ENCODE measurements at places on chromosomes 6 and 20.

DNA sequence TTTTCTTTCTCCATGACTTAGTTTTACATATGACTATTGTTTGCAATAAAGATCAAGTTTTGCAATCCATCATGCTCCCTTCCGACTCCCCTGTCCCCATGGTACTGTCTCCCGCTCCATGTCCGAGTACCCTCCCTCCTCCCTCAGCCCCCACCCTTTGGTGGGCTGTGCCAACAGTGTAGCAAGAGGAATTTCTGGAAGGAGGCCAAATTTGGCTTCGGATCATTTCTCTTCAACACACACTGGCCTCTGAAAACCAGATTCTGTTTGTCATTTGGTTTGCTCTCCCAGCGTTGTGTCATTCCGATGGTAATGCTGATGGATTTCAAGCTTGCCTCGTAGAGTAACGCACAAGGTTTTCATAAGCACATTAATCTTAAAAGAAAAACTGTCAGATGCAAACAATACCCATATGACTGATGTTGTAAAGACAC lies 22.9 kb upstream of the PAX1 start:
- no peak for DNase-seq

- DNase-seq = no peak
These were observed 78.8 kb downstream of the PTCHD4 start for GRCh38 chr6:48032151-48032550.

GRCh38 chr20:47275548-47275947 lies 81.0 kb downstream of the ZMYND8 start:
- DNase-seq = no peak

DNA sequence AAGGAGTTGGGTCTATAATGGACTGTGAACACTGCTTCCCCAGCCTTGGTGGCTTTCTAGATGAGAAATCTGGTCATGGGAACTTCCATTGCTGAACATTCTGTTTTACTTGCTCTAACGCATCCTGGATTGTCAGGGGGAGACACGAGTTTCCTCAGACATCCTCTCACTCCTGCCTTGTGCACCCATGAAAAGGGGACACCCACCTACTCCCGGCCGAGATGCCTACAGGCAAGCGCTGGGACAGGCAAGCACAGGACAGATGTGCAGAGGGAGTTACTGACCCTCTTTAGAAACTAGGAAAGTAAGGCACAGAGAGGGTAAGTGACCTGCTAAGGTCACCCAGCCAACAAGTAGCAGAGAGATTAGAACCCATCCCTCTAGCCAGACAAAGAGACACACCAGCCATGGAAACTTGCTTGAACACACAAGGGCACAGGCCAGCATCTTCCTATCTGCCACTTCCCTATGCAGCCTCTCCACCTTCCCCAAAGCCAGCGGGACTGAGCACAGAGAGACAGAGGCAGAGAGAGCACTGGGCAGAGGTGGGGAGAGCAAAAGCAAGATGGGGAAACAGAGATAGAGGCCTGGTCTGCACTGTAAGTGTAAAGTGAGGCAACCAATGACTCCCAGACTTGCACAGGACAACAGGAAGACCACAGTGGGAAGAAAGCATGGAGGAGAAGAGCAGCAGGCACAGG lies 845 bp upstream of the SFTA2 start:
- no peak for DNase-seq

DNA sequence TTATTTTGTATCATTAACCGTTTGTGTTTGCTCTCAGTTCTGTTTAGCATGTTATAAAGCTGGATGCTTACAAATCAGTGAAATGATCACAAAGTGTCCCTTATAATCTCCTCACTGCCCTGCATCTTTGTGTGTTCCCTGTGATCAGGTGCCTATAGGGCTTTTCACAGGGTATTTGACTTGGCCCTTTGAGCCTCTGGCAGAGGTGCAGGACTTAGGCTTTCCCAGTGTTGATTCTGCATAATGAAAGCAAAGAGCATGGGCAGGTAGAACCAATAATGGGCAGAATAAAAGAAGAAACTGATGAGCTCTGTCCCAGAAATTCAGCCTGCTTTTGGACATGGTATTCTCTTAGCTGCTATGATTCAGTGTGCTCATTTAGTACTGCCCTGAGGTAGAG lies 16.9 kb upstream of the PBOV1 start:
- DNase-seq = no peak

DNA sequence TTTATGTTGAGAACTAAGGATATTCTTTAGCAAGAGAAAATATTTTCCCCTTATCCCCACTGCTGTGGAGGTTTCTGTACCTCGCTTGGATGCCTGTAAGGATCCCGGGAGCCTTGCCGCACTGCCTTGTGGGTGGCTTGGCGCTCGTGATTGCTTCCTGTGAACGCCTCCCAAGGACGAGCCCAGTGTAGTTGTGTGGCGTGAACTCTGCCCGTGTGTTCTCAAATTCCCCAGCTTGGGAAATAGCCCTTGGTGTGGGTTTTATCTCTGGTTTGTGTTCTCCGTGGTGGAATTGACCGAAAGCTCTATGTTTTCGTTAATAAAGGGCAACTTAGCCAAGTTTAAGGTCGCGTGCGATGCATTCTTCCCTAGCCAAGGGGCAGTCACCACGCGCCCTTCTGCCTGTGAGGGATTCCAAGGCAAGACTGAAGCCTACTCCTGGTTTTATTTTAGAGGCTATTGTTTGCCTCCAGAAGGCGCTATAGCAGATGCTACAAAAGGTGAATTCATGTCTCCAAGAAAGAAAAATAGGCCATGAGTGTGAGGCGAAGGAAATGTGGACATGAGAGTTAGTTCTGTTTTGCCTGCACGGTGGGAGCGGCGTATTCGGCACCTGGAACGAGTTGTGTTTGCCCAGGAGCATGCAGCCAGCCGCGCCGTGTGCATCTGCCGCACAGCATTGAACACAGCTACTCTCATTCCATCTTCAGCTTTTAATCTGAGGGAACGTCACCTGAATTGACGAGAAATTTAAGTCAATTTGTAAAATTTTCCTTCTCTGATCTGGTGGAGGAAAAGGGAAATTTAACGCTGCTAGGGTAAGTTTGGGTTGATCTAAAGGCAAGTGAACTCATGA lies 40.3 kb upstream of the IRF4 start:
- no peak for DNase-seq

- no peak for DNase-seq
These were observed 12.2 kb downstream of the TNFAIP3 start for GRCh38 chr6:137879299-137879698.

GRCh38 chr6:40338306-40338705 lies 248.9 kb downstream of the LRFN2 start:
- no peak for DNase-seq

DNA sequence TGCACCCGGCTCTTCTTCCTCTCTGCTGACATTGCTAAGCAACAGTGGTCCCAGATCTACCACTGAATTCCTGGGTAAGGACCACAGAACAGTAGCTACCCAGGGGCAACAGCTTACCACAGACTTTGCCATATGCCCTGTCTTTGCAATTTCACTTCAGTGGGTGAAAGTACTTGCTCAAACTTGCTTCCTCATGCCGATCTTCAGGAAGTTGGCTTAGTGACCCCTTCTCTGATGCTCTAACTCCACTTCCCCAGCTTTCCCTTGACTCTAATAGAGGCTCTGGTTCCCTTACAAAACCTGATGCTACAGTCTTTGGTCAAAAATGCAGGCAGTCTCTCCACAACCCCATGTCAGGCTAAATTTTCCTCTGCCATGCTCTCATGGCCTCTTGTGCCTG lies 3.3 kb upstream of the TAAR5 start:
- DNase-seq = no peak

GRCh38 chr20:57586370-57586793 lies 25.5 kb downstream of the PCK1 start:
- no peak for DNase-seq

- DNase-seq = no peak
These were observed 146.7 kb upstream of the ATXN1 start for GRCh38 chr6:16907991-16908390.

DNA sequence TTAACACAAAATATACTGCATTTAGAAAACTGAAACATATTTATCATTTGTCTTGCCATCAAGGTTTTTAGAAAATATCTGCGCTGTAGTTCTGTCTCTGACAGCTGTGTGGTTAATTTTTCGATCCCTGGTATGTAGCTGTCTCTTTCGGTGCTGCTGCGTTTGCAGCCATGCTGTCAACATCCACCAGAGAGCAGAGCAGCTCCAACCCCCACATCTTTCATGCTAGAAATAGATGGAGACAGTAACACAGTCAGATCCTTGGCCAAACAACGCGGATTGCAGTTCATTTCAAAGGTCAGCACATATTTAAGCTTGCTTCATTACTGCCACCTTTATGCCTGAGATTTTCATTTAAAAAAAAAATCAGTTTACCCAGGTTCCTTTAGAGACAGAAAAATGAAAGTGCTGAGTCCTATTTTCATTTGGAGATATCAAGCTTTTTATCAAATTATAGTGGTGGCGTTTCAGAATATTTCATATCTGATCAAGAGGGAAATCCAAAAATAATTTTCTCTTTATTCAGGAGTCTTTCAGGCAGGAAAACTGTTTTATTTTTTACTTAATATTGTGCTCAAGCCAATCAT lies 157.7 kb upstream of the MMS22L start:
- DNase-seq = no peak

DNA sequence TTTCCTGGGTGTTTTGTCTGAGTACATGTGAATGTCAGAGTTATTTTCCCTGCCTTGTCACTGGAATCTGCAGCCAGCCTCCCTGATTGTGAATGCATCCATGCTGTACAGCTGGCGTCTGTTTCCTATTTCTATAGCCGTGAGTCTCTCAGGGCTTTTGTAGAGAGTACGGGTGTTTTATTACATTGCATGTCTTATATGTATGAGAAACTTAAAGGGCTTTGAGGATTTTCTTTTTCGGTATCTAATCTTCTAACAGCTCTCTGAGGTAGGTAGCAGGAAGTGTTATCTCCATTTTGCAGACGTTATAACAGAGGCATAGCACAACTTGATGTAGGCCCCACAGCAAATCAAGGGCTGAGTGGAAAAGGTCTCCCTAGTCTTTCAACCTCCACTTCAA lies 272.9 kb downstream of the PRL start:
- no peak for DNase-seq

- DNase-seq = no peak
These were observed 8.0 kb upstream of the CRISP2 start for GRCh38 chr6:49721297-49721696.

DNA sequence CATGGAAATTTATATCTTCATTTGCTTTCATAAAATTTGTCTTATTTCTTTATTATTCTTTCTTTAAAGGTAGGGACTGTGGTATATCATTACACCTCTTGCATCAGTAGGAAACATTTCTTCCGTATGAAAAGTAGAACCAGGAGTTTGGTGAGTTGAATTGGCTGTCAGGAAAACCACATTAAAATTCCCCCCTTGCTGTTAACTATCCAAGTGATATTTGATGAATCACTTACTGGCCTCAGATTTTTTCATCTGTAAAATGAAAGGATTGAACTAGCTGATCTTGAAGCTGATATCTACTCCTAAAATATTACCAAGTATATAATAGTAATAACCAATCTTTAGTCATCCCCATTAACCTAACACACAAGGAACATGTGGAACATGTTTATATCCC lies 460.9 kb downstream of the GJA1 start:
- no peak for DNase-seq

- DNase-seq = peak; percentile 72
These were observed 971 bp downstream of the NFKBIE start for GRCh38 chr6:44264154-44265006.

DNA sequence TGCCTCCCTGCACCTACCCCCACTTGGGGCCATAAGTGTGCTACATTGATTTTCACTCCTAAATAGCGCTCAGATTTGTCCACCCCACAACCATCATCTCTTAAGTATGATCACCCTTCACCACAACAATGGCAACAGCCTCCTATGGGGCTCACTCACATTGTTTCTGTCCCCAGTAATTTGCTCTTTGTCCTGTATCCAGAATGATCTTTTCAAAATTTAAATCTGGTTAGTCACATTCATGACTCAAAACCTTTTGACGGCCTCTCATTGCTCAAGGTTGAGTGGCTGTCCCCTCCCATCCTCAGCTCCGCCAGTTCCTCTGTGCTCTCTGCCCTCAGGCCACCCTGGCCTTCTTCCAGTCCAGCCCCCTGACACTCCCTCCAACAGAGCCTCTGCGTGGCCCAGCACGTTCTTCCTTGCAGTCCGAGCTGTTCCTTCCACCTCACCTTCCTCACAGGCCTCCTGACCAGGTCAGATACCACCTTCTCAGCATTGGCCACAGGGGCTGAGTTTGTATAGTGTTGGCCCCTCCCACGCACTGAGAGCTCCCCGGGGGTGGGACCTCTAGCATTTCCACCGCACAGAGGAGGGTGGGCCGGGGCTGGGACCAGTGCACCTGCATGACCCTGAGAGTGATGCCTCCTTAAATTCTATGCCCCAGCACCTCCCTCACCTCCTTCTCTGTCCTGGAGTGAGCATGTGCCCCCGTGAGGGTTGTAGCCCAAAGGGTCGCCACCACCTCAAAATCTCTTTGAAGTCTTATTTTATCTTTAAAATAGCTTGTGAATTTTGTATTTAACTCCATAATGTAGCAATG lies 2.4 kb upstream of the PPP1R3G start:
- DNase-seq = no peak

DNA sequence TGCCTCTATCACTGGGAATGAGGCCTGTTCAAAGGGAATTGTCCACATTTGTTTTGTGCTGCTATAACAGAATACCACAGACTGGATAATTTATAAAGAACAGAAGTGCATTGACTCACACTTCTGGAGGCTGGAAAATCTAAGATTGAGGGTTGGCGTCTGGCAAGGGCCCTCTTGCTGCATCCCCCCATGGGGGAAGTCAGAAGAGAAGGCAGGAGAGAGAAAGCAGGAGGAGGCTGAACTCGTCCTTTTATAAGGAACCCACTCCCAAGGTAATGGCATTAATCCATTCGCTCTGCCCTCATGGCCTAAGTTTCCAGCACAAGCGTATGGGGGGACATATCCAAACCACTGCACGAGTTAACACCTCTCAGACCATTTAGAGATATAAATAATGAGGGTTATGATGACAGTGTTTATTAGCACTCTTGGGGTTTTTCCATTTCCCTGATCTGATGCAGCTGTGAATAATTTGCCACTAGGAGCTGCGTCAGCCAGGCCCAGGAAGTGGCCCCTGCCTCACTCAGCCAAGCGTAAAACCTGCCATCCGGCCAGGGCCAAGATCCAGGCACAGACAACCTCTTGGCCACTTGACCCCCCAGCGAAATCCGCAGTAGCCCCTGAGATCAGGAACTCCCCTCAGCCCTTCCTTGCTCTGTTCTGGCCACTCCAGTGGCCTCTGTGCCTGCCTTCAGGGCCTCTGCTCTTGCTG lies 14.2 kb upstream of the SLCO4A1 start:
- peak; percentile 70 for DNase-seq

DNA sequence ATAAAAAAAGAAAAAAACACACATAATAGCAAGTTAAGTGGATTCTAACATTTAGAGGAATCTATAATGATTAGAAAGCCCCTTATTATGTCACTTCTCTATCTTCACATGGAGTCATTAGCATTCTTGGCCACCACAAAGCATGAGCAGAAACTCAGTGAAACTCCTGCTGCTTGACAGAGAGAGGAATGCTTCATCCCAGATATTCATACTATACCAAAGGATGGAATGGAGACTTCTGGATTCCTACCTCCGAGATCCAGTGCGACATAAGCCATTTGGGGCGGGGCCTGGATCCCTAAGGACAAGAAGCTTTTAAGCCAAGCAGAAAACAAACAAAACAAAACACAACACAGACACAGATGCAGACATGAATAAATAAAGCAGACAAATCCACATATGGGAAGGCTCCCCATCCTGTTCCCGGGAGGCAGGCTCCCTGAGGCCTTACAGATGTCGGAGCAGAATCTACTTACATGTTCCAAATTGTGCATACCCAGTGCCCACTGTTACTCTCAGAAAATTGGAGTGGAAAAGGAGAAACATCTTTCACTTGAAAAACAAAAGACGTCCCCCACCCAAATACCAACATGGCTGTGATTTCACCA lies 727.3 kb downstream of the MAFB start:
- DNase-seq = no peak

GRCh38 chr20:25038591-25039015 lies 19.3 kb downstream of the ACSS1 start:
- no peak for DNase-seq
